Pulmonary artery endothelial cell (primary cell): ENCODE measurements at places on chromosomes 7 and 10.

GRCh38 chr10:58706836-58707235, 194.2 kb downstream of the BICC1 start:
- no peak for DNase-seq

GRCh38 chr7:69624435-69625230, 26.4 kb downstream of the AUTS2 start:
- DNase-seq: no peak

DNA sequence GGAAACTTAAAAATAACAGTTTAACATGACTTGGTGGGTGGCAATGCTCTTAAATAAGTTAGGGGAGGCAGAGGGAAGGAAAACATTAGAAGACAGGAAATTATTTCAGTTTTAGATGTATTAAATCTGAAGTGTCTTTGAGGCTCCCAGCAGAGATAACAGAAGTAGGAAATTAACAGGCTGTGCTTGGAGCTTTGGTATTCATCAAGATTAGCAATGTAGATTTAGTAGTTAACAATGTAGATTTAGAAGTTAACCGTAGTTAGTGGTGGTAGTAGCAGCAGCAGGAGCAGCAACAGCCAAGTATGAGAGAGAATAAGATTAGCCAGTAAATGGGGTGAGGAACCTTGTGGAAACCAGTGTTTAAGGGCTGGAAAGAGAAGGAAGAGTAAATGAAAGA, 48.7 kb upstream of the UBN2 start:
- no peak for DNase-seq

- DNase-seq: no peak
These were observed 521.5 kb downstream of the PTPRN2 start for GRCh38 chr7:158066085-158066484.
